Non-pigmented ciliary epithelial cell (primary cell): ENCODE measurements at places on chromosomes 3 and 15.

GRCh38 chr3:131602011-131602779 is 99.4 kb upstream of the MRPL3 start:
- no peak for DNase-seq

- no peak for DNase-seq
Measured at GRCh38 chr3:185851046-185851445, 26.2 kb upstream of the IGF2BP2 start.

- DNase-seq = no peak
Measured at GRCh38 chr3:119598410-119599098, 869 bp downstream of the PLA1A start.

DNA sequence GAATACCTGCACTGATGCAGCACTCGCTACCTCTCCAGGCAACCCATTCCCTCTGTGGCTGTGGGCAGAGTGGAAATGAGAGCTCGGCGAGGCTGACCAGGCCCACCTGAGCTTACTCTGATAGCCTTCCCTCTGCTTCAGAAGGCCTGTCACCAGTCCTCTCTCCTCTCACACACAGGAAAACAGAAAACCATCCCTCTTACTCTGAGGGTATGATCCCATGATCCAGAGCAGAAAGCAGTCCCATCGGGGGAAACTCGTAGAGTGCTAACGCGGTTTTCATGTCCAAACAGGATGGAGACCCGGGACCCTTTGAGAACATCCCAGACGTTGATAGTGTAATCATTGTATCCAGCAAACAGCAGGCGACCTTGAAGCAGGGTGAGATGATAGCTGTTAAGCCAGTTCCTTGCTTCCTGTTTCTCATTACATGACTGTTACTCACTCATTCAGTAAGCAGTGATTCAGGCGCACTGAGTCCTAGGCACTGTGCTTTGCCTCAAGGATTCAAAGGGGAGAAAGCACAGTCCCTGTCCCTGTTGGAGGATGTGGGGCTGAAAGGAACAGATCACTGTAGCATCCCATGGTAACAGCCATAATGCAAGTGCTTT is 11.8 kb upstream of the BCL2L10 start:
- DNase-seq = no peak

GRCh38 chr3:52218454-52218853 is 7.0 kb downstream of the TLR9 start:
- no peak for DNase-seq

- no peak for DNase-seq
Measured at GRCh38 chr15:41987246-41987924, 15.0 kb upstream of the EHD4 start.
